Hematopoietic multipotent progenitor cell (in vitro differentiated cells): ENCODE measurements at places on chromosomes 12 and 14. TPM values are rescaled to one million over a fixed set of nuclear protein-coding genes. Genes with fewer than 3 reads are reported as not detected.

Gene KLRC3
- not detected for total RNA-seq

Gene POLE2
- total RNA-seq, result 11.3 TPM

Gene RPGRIP1
- under 0.01 TPM for total RNA-seq

Gene RFX4
- total RNA-seq, result not detected

Gene PRB2
- total RNA-seq, result not detected

Gene CACNA2D4
- total RNA-seq, result 9.4 TPM

Gene SLC10A1
- total RNA-seq, result not detected

Gene STXBP6
- total RNA-seq, result 5.1 TPM

Gene ACVRL1
- under 0.01 TPM for total RNA-seq

Gene SPRYD4
- 4.0 TPM for total RNA-seq

Gene SSPN
- 5.9 TPM for total RNA-seq

Gene DHRS2
- under 0.01 TPM for total RNA-seq

Gene CYP27B1
- 3.2 TPM for total RNA-seq

Gene KRT5
- total RNA-seq, result not detected

Gene SUDS3
- 19.9 TPM for total RNA-seq

Gene CMA1
- not detected for total RNA-seq

Gene ABHD12B
- total RNA-seq, result 0.27 TPM

Gene GDF3
- not detected for total RNA-seq

Gene FAM90A1
- under 0.01 TPM for total RNA-seq

Gene IL22
- not detected for total RNA-seq

Gene TAS2R50
- total RNA-seq, result 2.7 TPM

Gene GARIN6
- total RNA-seq, result not detected

Gene SPX
- under 0.01 TPM for total RNA-seq

Gene COX8C
- total RNA-seq, result not detected
